ENCODE measurements at places on chromosomes 2 and 18.

GRCh38 chr18:3623769-3624545 lies 174.0 kb downstream of the TGIF1 start:
- no peak for DNase-seq

GRCh38 chr18:69484699-69485396 lies 84.2 kb downstream of the DOK6 start:
- DNase-seq, result no peak

- DNase-seq, result no peak
Measured at GRCh38 chr18:54750350-54750749, 77.9 kb upstream of the RAB27B start.

- no peak for DNase-seq
Measured at GRCh38 chr2:205424326-205424725, 258.0 kb upstream of the NRP2 start.

DNA sequence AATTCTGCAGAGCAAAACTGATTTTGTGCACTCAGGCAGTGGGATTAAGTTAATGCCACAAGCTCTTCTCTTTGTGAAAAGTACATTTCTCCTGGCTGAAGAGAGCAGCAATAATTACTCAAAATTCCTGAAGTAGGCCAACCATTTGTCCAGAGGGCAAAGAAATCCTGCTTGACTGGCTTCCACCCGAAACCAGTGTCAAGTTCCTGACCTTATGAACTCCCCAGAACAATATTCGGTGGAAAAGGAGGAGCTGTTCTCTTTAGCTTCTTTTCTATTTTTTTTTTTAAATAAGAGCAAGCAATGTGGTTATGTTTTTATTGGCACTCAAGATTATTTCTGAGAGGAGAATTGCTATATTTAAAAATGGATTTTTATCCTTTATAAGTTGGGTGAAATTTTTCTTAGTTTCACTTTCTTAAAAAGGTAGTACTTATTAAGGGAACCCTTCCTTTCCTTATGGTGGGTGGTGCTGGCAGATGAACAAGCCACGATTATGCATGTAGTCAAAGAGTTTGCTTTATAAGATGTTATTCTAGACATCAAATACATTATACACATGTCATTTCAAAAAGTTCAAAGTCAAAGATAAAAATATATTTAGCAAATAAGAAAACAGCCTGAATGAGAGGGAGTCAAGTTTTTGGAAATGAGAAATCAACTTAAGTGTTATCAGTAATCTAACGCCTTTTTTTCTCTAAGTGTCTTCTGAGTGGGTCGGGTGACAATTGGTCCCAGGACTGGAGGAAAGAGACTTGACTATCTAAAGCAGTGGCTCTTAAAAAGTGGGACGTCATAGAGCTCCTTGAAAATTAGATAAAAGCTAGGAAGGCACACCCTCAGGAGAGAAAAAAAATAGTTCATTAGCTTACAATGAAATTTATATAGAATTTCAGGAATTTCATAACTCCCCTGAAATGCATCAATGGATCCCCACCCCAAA lies 194.5 kb downstream of the IKZF2 start:
- no peak for DNase-seq

DNA sequence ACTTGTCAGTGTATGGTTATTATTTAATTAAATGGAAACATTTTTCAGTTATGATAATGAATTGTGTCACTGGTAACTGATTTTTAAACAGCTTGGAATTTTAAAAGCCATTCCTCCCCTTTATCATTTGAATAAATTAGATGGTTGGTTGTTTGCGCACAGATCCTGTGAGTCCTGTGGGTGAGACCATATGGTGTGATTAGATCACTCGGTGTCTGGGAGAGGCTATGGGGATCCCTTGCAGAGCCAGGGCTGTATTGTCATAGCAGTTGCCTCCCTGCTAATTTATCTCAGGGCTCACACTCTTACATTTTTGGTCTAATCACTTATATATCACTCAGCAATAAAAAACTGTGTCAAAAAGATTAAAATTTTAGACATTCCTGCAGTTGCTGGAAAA lies 133.5 kb downstream of the ASXL3 start:
- DNase-seq, result no peak

- no peak for DNase-seq
Measured at GRCh38 chr2:158967731-158968395, 577 bp upstream of the TANC1 start.

- DNase-seq, result peak; percentile 12
Measured at GRCh38 chr18:54269893-54270844, 852 bp downstream of the POLI start.

DNA sequence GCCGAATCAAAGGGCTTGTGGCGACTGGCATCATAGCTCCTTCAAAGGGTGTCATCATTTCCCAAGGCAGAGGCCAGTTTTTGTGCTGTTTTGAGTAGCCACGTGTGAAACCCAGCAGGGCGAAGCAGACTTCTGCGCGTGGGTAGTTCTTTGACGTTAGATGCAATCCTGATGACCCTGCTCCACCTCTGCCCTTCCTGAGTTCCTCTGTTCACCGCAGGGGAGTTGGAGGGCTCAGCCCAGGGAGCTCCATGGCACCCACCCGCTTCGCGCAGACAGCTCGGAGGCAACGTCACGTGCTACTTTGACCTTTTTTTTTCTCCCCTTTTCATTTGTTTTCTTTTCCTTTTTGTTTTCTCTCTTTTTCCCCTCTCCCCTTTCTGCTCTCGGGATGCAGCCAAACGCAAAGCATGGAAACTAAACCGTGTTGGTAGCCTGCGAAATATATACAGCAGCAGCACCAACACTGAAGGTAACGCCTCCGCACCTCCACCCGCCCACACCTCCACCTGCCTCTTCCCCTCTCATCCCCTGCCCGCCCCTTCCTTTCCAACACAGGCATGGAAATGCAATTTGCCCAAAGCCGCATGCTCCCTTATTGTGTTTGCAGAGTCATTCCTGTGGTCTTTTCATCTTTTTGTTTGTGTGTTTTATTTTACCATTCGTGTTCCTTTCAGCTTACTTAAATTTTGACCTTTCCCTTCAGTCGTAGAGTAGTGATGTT lies 153.6 kb downstream of the GBX2 start:
- DNase-seq, result no peak

- DNase-seq, result no peak
Measured at GRCh38 chr2:204019572-204020501, 83.3 kb downstream of the ICOS start.

DNA sequence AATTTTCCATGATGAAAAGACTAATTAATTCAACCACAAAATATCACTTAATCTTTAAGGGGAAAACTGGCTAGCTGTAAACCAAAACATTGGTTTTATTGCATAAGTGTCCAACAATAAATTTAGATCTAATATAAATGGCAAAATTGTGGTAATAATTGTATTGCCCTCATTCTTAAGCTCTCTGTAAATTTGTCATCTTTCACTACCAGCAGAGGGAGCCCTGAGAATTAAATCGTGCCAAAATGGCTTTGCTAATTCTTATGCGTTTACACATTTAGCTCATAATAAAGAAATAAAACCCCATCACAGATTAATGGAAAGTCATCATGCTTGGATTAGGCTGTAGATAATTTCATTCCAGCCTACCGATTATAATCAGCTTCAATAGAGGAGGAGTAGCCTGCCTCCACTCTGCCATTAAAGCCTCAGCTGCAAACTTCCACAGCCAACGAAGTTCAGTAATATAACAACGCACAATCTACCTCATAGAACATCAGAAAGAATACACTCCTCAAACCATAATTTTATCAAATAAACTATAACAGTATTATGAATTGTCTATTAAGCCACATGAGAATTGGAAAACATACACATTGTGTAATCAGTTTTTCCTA lies 70.0 kb upstream of the ATP5MC3 start:
- no peak for DNase-seq

GRCh38 chr2:216596236-216596979 lies 36.8 kb upstream of the IGFBP2 start:
- DNase-seq, result no peak

- DNase-seq, result no peak
Measured at GRCh38 chr2:222430681-222431080, 6.3 kb downstream of the SGPP2 start.

- no peak for DNase-seq
Measured at GRCh38 chr18:44629406-44629805, 51.3 kb upstream of the SETBP1 start.

- no peak for DNase-seq
Measured at GRCh38 chr2:218858138-218858445, 1.5 kb upstream of the WNT6 start.

DNA sequence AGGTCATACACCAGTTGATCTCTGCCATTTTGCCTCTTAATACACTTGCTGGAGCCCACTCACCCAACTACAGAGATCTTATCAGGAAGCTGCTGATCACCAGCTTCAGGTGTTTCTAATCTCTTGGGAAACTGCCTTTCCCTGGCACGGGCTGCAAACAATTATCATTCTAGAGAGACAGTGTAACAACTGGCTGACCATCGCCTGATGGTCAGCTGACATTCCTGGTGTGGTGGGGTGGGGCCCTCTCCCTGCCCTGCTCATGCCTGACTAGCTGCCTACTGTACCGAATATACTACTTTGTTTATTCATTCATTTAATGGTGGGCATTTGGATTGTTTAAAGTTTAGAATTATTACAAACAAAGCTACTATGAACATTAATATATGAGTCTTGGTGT lies 311.5 kb downstream of the CBLN2 start:
- no peak for DNase-seq

DNA sequence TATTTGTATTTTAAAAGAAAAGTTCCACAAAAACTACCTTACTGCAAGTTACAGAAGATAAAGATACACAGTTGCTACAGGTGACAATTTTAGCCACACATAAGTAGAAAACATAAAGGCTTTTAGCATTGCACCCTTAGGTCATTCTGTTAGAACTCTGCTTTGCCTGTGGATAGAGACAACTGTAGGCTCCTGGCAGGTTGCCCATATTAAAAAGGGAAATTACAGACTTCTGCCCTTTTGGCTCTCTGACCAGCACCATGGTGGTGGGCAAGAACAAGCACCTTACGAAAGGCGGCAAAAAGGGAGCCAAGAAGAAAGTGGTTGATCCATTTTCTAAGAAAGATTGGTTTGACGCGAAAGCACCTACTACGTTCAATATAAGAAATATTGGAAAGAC lies 223.3 kb downstream of the MC4R start:
- DNase-seq, result no peak

DNA sequence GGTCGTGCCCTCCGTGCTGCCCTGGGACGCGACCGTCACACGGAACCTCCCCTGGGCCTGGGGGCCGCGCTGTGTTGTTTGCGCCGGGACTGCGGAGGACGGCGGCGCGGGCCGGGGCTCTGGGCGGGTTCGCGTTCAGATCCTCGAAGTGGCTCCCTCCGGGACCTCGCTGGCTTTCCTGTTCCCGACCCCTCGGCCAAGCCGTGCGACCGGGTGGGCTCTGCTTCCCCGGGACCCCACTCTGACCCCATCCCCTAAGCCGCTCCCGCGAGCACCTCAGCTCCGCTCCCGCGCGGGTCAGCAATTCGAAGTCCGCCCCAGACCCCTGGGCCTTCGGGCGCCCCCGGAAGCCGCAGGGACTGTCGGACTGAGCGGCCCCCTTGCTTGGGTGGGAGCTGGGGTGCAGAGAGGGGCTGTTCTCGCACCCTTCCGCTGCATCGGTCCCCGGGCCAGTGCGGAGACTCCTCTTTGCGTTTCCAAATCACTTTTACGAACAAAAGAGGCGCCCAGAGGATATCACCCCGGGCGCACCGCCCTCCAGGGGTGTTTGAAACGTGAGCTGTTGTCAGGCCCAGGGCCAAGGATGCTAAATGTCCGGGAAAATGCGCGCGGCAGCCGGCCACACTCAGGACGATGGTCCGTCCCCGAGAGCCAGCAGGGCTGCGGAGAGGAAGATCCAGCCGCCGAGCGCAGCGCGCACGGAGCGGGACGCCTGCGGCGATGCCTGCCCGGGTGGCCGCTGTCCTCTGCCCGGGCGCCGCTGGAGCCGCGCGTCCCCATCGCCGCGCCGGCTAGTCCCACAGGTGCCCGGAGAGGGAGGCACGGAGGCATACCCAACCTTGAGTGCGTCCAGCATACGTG lies 73.5 kb downstream of the ZCCHC2 start:
- no peak for DNase-seq

GRCh38 chr2:178962805-178963433 lies 87.0 kb downstream of the CCDC141 start:
- DNase-seq, result no peak

- no peak for DNase-seq
Measured at GRCh38 chr2:33340280-33340679, 136.2 kb upstream of the RASGRP3 start.

DNA sequence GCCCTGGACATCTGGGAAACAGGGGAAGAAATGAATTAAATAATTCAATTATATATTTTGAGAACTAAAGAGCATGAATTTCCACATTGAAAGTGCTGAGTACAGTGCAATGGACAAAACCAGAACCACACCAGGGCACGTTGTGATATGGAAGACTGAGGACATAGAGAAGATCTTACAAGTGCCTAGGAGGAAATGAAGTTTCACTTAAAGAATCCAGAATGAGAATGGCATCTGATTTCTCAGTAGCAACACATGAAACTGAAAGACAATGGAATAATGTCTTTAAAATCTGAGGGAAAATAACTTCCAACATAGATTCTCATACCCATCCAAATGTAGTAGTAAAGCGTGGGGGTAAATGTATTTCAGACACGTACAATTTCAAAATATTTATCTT lies 20.3 kb upstream of the AAK1 start:
- DNase-seq, result no peak

- no peak for DNase-seq
Measured at GRCh38 chr2:46411245-46411641, 68.1 kb upstream of the TMEM247 start.

GRCh38 chr2:239175181-239175580 lies 225.6 kb downstream of the HDAC4 start:
- DNase-seq, result no peak

DNA sequence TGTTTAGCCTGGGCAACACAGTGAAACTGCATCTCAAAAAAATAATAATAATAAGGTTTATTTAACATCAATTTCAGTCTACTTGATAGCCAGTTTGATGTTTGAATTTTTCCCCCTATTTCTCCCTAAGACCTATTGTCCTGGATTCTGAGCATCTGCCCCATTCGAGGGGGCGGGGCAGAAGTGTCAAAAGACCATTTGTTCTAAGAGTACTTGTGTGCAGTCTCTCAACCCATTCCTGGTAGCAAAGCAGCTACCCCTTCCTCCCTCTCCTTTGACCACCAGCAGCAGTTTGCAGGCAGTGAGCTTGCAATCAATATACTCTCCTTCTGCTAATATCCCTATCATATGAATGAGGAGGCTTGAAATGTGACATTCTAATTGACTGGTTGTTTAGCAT lies 71.9 kb downstream of the VWC2L start:
- no peak for DNase-seq

DNA sequence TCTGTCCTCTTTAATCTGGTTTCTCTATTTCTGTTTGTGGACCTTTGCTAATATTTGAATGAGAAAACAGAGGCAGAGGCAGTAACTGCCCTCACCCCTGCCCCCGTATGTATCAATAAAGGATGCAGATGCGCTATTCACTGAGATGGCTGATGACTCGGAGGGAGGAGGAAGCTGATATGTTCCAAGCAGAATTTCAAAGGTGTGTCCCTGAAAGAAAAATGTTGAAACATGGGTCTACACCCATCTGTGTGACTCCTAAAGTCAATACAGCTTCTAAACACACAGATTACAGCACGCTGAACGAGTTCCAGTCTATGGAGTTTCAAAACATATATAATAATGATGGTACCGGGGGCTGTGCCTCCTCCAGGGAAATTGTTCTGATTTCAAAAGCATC lies 38.8 kb downstream of the EPHA4 start:
- no peak for DNase-seq

- no peak for DNase-seq
Measured at GRCh38 chr2:48569433-48569832, 39.5 kb downstream of the STON1 start.
